ENCODE measurements at places on chromosomes 5 and 9.

- peak; percentile 22 for DNase-seq
Measured at GRCh38 chr5:124395287-124395686, 351.2 kb downstream of the ZNF608 start.

GRCh38 chr9:99748676-99749075 lies 73.0 kb upstream of the NR4A3 start:
- DNase-seq = no peak

DNA sequence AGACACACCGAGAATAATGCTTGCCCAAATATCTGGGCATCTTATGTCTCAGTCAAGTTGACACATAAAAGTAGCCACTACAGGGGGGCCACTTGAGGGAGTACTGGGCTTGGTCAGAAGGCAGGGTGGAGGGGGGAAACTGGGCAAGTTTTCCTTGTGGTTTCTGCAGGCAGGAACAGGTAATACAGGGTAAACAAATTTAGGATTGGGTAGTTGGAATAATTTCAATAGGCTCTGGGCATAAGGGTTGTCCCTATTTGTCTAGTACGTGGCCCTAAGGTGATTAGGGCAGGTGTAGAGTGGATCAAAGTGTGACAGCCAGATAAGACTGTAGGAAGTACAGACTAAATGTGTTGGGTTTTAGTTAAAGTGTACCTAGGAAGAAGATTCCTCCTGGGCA lies 353.1 kb downstream of the TLE4 start:
- DNase-seq = no peak

GRCh38 chr5:22480305-22480704 lies 372.8 kb downstream of the CDH12 start:
- no peak for DNase-seq

DNA sequence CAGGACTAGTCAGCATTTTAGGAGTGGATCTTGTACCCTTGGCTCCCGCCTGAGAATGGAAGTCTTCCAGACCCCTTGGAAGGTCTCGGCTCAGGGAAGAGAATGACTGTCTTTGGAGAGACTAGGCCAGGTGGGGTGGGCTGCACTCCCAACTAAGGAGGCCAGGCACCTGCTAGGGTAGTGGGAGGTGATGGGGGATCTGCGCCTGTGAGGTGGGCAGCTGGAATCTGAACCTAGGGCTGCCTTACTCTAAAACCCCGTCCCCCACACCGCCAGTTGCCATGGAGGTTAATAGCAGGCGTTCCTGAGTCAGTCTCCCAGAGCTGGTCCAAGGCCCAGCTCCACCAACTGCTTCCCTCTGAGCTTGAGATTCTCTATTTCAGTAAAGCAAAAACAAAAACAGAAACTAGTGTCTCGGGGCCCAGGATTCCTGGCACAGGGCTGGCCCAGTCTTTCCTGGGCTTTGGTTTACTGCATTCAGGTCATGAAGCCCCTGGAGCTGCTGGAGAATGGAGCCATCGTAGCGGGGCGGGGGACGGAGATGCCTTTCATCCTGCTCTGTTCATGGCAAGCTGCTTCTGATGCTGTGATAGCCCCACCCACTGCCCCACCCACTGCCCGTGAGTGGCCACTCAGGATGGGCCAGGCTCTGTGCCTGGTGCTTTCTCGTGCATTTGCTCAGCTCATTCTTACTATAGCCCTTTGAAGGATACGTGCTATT lies 57.5 kb downstream of the DAB2IP start:
- DNase-seq = no peak

- DNase-seq = no peak
Measured at GRCh38 chr5:111779922-111780292, 22.9 kb upstream of the NREP start.

DNA sequence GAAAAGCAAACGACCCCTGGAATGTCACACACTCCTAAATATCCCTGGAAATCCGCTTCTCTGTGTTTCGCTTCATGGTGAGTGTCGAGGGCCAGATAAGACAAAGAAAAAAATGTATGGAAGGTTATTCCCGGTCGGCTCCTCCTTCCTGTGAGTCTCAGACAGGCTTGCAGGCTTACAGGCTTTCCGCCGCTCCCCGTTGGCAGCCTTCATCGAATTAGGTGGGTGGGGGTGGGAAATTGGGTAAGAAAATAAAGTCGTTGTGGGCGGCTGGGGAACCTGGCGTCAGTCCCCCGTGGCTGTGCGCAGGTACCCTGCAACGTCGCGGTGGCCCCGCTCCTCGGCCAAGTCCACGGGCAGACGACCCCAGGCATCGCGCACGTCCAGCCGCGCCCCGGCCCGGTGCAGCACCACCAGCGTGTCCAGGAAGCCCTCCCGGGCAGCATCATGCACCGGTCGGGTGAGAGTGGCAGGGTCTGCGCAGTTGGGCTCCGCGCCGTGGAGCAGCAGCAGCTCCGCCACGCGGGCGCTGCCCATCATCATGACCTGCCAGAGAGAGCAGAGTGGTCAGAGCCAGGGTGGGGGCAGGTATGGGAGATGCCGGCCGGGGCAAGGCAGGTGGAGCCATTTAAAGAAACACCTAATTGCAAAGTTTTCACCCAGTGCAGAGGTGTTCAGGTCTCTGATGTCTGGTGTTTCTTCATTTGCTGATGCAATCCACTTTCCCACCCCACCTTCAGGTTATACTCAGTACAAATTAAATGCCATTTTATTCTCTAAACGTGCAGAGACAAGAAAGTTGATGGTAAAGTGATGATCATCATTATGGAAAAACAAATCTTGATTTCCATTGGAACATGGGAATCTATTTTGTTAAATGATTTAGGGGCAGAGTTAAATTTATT lies 3.2 kb downstream of the CDKN2B start:
- DNase-seq = no peak

DNA sequence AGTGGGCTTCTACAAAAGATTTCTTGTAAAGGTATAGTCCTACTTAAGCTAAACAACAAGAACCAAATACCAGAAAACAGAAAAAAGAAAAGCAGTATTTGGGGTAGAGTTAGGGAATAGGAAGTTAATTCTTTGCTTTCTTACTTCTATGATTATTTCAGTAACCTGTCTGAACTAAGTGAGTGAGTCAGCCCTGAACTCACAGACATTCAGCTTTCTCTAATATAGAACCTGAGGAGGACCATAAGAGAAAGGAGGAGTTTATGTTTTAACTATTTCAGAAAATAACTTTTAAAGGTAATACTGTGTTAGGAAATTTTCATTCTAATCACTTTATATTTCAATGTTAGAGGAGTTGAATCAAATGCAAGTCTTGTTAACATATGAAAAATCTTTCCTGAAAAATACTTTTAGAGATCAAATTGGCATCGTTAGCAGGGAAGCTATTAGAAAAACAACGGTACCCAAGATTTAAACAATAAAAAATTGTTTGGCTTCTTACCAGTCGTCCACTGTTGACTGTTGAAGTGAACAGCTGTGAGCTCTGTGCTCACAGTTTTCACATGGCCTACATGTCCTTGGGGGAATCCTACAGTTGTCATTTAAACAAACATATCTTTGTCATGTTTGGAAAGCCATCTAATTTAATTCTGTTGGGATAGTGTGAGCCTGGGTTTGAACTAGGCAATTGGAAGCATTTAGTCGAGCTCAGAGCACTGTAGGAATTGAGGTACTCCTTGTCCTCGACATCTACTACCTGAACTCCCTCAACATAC lies 19.9 kb upstream of the ZFAND5 start:
- DNase-seq = no peak

DNA sequence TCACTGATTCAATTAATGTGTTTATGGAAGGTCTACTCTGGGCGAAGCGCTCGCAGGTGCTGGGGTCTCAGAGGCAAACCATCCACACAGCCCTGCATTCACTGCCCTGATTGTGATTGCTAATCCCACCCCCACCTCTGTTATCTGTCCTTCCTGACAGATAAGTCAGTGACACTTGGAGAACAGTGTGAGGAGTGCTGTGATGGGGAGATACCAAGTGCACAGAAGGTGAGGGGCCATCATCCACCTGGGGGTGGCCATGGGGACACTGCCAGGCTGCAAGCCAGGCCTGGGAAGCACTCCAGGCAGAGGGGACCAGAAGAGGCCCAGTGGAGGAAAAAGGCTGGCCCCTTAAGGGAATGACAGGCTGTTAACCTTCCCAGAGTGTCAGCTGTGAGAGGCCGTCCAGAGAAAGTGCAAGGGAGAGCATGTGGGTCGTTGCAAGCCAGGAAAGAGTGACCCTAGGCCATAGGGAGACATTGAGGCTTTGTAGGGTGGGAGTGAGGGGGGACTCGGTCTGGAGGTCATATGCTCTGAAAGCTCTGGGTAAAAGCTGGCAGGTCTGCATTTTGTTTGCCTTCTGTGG lies 18.0 kb downstream of the IL9 start:
- no peak for DNase-seq

Data from neural crest cell (in vitro differentiated cells).